Brain pericyte (primary cell): ENCODE measurements at places on chromosomes 4 and X.

- DNase-seq: no peak
These were observed 198.9 kb upstream of the PPP1R2C start for GRCh38 chrX:42976746-42977366.

DNA sequence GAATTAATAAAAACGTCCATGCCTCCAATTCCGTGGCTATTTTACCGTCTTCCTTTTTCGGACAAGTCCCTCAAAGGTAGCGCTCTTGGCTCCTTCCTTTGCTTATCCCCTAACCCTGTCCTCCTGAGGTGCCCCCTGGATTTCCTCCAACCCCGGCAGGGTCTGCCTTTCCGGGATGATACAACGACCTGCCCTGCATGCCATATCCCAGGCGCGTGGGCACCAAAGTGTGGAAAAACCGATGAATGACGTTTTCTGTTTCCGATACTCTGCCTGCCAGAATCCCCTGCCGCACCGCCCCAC lies 706 bp upstream of the CSTF2 start:
- no peak for DNase-seq

DNA sequence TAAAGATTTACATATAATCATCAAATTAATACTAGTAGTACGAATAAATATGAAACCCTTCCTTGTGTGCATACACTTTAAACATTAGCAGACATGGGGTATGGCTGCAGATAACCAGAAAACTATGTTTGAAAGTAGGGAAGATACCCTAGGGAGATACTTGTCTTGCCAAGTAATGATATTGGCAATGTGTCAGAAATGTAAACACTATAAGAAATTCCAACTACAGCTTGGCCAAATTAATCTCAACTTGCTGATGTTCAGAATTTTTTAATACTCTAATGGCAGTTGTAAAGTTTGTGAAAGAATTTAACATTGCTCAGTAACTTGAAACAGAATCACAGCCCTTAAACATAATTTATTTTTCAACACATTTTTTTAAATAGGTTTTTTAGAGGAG lies 27.4 kb upstream of the HPGD start:
- DNase-seq: peak; percentile 4

- no peak for DNase-seq
These were observed 15.9 kb upstream of the NELFA start for GRCh38 chr4:2024683-2025082.

- DNase-seq: no peak
These were observed 19.0 kb upstream of the NHS start for GRCh38 chrX:17355976-17356375.

DNA sequence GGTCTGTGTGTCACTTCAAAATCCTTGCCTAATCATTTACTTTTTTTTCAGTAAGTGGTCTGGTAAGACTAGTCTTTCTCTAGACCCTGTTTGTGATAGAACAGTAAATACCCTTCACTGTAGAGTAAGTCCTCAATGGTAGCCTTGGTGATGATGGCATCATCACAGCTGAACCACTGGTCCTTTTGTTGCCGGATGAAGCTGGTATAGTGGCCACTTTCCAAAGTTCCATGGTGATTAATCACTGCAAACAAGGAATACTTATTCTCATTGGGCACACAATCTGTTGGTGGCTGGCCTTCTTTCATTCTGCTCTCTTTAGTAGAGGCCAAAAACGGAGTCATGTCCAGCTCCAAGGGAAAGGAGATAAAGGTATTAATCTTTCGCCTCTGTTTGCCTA lies 2.9 kb downstream of the USP51 start:
- no peak for DNase-seq

- DNase-seq: no peak
These were observed 56.4 kb downstream of the PHKA2 start for GRCh38 chrX:18927558-18927957.

GRCh38 chr4:7120341-7120740 lies 52.5 kb upstream of the GRPEL1 start:
- DNase-seq: no peak

- no peak for DNase-seq
These were observed 13.0 kb upstream of the KLHL2 start for GRCh38 chr4:165194368-165194767.

GRCh38 chr4:88995874-88996273 lies 61.1 kb downstream of the FAM13A start:
- DNase-seq: no peak

- DNase-seq: no peak
These were observed 159.7 kb downstream of the SH2D1A start for GRCh38 chrX:124506066-124506465.

- no peak for DNase-seq
These were observed 20.8 kb downstream of the LIN54 start for GRCh38 chr4:82989575-82990429.

DNA sequence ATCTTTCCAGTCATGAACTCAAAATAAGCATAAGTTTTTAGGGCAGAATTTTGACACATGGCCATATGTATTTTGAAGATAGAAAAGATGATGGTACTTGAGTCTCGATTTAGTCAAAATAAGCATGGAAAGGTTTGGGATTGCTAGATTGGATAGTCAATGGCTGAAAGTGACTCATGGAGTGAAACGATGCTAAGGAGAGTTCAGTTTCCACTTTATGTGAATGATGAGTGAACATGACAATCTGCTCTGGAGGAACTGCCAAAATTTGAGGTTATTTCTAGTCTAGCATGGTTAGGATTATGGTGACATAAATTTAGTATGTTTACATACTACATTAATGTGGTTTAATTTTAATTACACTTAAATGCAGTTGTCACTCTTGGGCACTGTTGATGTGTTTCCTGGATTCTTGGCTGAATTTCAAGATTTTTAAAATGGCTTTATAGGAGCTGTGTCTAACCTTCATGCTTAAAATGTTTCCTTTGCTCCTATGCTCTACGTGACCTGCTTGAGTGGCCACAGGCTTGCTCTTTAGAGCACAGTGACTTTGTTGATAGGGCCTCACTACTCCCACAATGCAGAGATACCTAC lies 17.1 kb downstream of the DDX3X start:
- DNase-seq: no peak
